ENCODE measurements at places on chromosomes 4 and X. TPM values are rescaled to one million over a fixed set of nuclear protein-coding genes. Genes with fewer than 3 reads are reported as not detected.

EVC gene
- 40.9 TPM for total RNA-seq

GPR82 gene
- not detected for total RNA-seq

TRIM75 gene
- total RNA-seq: not detected

ZAR1 gene
- total RNA-seq: not detected

SPATA18 gene
- 11.9 TPM for total RNA-seq

POU4F2 gene
- total RNA-seq: not detected

ADAMTS3 gene
- total RNA-seq: 0.94 TPM

PITX2 gene
- total RNA-seq: not detected

MAGEC1 gene
- total RNA-seq: not detected

SLC16A2 gene
- total RNA-seq: 22.9 TPM

AR gene
- 10.2 TPM for total RNA-seq

GATA1 gene
- total RNA-seq: not detected

ADH7 gene
- not detected for total RNA-seq

HSPA4L gene
- 2.5 TPM for total RNA-seq

MFSD8 gene
- total RNA-seq: 22.2 TPM

CITED1 gene
- 1.1 TPM for total RNA-seq

UGT2B7 gene
- 0.97 TPM for total RNA-seq

NOX1 gene
- total RNA-seq: not detected

NR3C2 gene
- 0.75 TPM for total RNA-seq

DCK gene
- 16.7 TPM for total RNA-seq

MXRA5 gene
- total RNA-seq: 188 TPM

ARHGAP24 gene
- 29.6 TPM for total RNA-seq

Data from osteocyte (in vitro differentiated cells).